ENCODE measurements at places on chromosomes 6 and 20.
A peak's percentile ranks its signal among the peaks of the same experiment; 100 is the strongest.

DNA sequence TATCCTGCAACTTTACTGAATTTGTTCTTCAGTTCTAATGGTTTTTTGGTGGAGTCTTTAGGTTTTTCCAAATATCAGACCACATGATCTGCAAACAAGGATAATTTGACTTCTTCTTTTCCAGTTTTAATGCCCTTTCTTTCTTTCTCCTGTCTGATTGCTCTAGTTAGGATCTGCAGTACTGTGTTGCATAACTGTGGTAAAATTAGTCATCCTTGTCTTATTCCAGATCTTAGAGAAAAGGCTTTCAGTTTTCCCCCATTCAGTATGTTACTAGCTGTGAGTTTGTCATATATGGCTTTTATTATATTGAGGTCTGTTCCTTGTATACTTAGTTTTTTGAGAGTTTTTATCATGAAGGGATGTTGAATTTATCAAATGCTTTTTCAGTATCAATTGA, 4.3 kb downstream of the MICA start:
- DNase-seq = no peak

GRCh38 chr6:139777202-139777970, 402.9 kb upstream of the CITED2 start:
- no peak for DNase-seq

- no peak for DNase-seq
These were observed 9.9 kb upstream of the EFCAB8 start for GRCh38 chr20:32848846-32849245.

GRCh38 chr6:52305948-52306767, 21.6 kb upstream of the MCM3 start:
- DNase-seq = no peak

- DNase-seq = no peak
These were observed 1.1 kb upstream of the BNIP5 start for GRCh38 chr6:36337814-36338213.

GRCh38 chr6:107546691-107547450, 57.0 kb downstream of the SOBP start:
- DNase-seq = no peak

GRCh38 chr20:16446991-16447390, 126.3 kb downstream of the KIF16B start:
- DNase-seq = no peak

GRCh38 chr20:1671891-1672669, 14.5 kb upstream of the SIRPG start:
- DNase-seq = no peak

GRCh38 chr20:41738604-41739206, 120.5 kb upstream of the CHD6 start:
- DNase-seq = peak; percentile 37

GRCh38 chr6:17877196-17877894, 110.1 kb downstream of the KIF13A start:
- no peak for DNase-seq

DNA sequence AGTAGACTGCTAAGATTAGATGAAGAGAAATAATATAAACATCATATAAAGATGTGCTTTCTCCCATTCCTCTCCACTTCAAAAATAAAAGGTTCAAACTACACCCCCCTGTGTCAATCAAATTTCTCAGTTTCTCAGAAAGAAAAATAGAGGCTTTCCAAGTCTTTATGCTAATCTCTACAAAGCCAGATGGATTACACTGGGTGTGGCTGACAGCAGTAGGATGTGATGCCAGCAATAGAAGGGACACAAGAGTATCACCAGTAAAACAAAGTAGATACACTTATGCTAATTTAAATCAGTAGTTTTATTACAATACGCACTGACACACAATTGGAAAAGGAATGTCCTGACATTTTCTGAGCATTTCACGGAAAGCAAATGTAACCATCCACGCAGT, 353.4 kb downstream of the RNGTT start:
- DNase-seq = no peak

GRCh38 chr20:62445553-62446340, 18.4 kb upstream of the RBBP8NL start:
- DNase-seq = no peak

- DNase-seq = no peak
These were observed 89.9 kb downstream of the FIG4 start for GRCh38 chr6:109781001-109781400.

GRCh38 chr6:15922510-15923250, 206.2 kb upstream of the MYLIP start:
- no peak for DNase-seq

DNA sequence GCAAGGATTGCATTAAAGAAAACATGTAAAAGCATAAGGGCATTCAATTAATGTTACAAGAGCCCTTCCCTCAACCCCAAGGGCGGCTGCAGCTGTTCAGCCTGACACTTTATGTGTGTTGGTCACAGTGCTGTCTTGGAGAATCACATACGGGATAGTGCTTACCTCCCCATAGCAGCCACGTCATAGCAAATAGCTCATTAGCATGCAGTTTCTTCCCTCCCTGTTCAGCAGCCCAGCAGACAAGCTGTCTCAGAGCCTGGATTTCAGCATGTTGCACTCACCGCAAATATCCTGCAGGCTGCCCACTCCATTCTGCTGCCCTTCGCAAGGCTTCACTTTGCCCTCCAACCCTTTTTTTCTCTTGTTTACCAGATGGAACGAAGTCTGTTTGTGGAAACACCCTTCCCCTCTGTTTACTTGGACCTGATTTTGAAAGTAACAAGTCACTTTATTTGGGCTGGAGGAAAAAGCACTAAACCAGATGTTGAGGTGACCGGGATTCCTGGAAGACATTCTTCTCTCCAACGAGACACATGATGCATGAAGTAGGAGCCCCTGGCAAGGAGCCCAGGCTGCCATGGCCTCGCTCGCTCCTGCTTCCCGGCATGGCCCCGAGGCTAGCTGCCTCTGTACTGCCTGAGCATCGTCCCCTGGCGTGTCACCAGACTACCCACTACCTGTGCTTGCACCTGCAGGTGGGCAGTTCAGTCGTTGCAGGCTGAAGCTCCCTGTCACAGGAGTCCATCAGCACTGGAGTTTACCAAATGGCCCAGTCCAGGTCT, 151.6 kb upstream of the GMDS start:
- no peak for DNase-seq

DNA sequence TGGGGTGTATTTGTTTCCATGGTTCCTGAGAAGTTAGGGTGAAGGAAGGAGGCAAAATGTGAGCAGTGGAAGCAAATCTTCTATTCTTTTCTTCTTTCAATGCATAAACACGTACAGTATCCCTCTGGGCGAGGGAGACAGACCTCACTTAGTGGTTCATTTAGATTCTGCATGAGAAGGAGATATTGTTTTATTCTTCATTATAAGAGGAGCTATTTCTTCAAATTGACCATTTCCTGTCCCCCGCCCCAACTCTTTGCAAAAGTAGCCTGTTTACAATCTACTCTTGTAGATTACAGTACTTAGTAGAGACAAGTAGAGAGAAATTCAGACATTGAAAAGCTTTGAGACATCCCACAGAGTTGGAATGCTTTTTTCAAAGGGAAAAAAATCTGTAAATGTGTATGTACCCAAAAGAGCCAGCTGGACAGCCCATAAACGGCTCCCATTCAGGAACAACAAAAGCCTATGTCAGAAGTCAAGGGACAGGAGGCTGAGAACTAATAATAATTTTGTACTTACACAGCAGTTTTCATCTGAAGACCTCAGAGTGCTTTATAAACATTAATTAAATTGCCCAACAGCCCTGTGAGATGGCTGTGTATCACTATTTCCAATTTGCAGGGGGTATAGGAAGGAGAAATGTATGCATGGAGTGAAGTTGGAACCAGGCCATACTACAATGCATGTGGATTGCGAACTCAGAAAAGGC, 23.9 kb downstream of the CD83 start:
- DNase-seq = no peak

DNA sequence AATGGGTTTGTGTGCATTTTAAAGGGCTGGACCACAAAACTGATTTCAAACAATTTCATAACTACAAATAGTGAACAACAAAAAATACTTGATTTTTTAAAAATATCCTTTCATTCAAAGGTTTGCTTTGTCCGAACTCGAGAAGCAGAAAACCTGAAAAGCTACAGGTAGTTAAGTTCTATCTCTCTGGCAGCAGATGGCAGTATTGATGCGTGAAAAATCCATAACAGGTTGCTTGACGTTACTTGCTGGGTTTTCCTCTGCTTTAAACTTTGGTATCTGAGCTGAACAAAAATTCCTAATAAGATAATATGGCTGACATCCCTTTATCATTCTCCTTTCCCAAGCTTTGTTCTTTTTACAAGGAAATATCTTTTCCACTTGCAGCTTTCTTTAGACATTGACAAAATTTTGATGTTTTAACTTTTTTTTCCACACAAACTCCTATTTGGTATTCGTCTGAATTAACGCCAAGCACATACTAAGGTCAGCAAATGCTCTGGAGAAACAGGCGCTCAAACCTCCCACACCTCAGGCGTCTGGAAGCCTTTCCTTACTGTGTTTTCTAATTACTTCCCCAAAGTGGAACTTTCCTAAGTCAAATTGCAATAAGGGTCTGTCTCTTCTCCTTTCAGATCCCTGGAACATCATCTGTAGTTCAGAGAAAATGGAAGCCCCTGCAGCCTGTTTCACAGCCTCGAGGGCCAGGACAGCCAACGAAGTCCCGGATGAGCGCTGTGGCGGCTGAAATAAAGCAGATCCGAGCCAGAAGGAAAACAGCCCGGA, 50.3 kb upstream of the GFRAL start:
- no peak for DNase-seq

GRCh38 chr6:45163952-45164766, 164.0 kb upstream of the RUNX2 start:
- no peak for DNase-seq

DNA sequence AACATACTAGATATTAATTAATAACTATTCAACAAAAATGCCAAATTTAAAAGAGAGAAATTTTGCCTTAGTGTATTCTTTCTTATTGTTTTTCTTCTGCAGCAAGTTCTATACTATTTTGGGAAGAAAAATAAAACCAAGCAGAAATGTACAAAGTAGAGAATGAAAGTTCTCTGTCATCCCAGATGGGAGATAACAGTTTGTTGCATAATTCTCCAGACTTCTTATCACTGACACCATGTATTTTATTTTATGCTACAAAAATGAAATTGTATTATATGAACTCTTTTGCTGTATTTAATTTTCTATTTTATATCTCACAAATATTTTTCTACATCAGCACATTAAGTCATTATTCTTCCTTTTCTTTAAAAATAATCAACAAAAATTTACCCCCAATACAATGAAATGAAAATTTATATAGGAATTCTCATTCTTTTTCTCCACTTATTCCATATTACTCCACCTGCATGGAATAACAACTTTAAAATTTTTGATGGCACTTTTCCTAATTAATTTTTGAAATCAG, 18.2 kb downstream of the TMEM244 start:
- DNase-seq = no peak

Data from stimulated activated CD4-positive, alpha-beta T cell treated with anti-CD3 and anti-CD28 coated beads, Interleukin-4, amount 100 ng/mL, for 1 hour (primary cell).